ENCODE measurements at places on chromosomes 13 and 19.
A peak's percentile ranks its signal among the peaks of the same experiment; 100 is the strongest.

- DNase-seq, result peak; percentile 4
These were observed 671 bp downstream of the ZDHHC20 start for GRCh38 chr13:21458451-21458812.

DNA sequence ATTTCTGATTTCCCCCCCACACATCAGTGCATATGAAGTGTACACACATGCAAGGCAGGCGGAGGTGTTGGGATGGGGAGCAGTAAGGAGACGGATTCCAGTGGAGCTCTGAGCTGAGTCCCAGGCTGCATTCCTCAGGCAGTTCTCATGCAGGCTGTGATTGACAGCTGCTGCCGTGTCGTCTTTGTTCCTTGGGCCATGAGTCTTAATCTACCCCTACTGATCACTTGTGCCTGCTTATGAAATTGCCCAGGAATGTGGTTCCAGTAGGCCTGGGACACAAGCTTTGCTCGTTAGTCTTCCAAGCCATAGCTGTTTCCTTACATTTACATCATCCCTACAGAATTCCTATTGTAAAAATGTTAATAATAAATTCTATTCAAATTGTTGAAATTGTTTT, 1241.9 kb downstream of the UQCRFS1 start:
- no peak for DNase-seq

DNA sequence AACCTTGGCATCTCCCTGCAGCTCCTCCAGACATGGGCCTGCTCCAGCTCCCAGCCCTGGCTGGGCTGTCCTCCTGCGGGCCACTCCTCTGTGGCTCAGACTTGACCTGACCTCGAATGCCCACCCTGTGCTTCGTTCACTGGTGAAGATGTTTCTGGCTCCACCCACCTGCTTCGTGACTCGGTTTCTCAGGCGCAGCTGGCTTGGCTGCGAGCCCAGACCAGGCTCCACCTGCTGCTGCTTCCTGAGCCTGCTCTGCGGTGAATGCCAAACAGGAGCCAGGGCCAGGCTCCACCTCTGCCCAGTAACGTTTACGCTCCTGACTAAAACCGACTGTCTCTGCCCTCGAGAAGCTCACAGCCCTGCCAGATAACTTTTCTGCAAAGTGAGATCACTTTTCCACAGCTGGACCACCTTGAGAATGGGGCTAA, 8.9 kb upstream of the RSPH6A start:
- no peak for DNase-seq

DNA sequence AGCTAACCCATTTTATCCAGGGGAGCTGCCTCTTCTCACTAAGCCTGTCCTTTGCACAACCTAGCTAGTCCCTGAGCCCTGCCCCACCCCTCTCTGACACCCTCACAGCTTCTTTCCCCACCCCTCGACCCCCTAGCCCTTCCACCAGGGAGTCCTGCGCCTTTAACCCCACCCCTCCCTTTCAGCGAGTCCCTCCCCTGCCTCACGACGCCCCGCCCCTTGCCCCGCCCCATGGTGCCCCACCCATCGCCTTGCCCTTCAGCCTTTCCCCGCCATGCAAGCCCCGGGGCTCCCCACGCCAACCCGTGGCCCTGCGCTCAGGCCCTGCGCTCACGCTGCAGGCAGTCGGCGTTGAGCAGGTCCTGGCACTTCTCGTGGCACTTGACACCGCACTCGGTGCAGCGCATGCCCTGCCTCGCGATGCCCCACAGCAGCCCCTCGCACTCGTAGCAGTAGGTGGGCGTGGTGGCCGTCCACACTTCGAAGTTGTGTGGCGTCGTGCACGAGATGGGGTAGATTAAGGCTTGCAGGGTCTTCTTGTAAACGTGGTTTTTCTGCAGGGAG, 40.0 kb downstream of the UNC13A start:
- no peak for DNase-seq

DNA sequence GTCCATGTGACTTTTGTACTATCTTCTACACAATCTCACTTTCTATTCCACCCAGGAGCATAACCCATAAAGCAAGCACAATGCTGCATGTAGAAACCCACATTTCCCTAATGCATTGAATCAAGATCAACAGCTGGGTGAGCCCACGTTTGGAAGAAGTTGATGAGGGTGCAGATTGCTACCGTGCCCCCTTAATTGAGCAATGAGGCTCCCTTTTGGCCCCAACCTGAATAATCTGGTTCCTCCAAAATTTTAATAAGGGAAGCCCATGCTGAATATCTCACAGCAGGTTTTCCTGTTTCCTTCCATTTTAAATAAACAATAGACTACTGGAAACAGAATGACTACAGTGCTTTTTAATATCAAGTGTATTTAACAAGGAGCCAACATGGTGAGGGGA, 403.6 kb upstream of the SGCG start:
- no peak for DNase-seq

All from stimulated activated CD4-positive, alpha-beta T cell treated with anti-CD3 and anti-CD28 coated beads, TNF-alpha, amount 100 ng/mL, for 1 hour (primary cell).